ENCODE measurements at places on chromosomes 7 and 10. TPM values are rescaled to one million over a fixed set of nuclear protein-coding genes. Genes with fewer than 3 reads are reported as not detected.

Gene NPSR1
- total RNA-seq = not detected

Gene NPS
- total RNA-seq = not detected

Gene VIPR2
- total RNA-seq = 7.8 TPM

Gene NUTM2E
- 0.15 TPM for total RNA-seq

Gene LFNG
- 24.1 TPM for total RNA-seq

Gene INHBA
- 1.0 TPM for total RNA-seq

Gene ASB15
- total RNA-seq = not detected

Gene IDI1
- 47.2 TPM for total RNA-seq

Gene FANK1
- total RNA-seq = 2.8 TPM

Gene CFAP70
- 0.31 TPM for total RNA-seq

DNA sequence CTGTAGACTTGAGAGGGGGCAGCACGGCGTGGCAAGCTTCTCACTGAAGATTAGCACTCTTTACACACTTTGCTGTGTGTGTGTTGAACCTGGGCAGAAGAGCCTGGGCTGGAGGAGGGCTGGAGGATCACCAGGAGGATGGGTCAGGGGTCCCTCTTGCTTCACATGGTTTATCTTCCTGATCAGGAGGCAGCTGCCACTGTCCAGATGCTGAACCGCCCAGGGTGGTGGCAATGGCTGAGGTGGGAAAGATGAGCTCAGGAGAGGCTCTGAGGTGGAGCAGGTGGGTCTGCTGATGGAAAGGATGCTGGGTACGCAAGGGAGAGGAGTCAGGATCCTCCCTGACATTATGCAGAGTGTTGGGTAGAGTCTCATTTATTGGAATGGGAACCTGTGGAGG, 191.5 kb downstream of the RAMP3 start:
- no peak overlapping the region for H3K4me3 ChIP-seq
- no peak overlapping the region for H3K27ac ChIP-seq
- DNase-seq = no peak
- peaks cover 5% of the 10 kb centered on the region for H3K4me1 ChIP-seq

- peak overlapping the region; percentile 83 for H3K27ac ChIP-seq
- H3K27me3 ChIP-seq = no peaks in the 10 kb centered on the region
- H3K4me1 ChIP-seq = peaks cover 37% of the 10 kb centered on the region
- peaks cover 38% of the 10 kb centered on the region for H3K36me3 ChIP-seq
- DNase-seq = peak; percentile 16
These were observed 47.0 kb downstream of the AMZ1 start for GRCh38 chr7:2734751-2735571.

DNA sequence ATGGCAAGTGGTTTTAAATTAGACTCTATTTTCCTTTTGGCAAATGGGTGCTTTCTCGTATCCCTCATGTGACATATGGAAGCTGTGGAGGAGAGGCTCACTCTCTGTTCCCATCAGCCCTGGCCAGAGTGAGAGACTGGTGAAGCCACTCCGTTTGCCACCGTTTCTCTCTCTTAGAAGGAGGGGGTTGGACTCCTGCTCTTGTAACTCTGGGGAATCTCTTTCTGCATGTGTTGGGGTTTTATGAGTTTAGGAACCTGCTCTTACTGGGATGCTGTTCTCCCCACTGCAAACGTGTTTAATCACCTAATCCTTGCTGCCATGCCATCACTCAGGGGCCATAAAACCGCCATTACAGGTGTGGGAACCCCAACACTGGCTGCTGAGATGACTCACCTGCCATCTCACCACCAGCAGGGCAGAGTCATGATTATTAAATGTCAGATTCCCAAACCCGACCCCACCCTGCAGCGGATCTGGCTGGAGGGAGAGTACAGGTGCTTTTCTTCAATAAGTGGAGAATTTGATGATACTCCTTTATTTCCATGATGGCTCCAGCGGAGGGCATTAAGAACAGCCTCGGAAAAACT, 103.2 kb downstream of the ADCY1 start:
- H3K36me3 ChIP-seq = peaks cover 9% of the 10 kb centered on the region
- DNase-seq = no peak
- H3K27ac ChIP-seq = no peak overlapping the region
- no peaks in the 10 kb centered on the region for H3K4me1 ChIP-seq
- H3K27me3 ChIP-seq = no peaks in the 10 kb centered on the region

DNA sequence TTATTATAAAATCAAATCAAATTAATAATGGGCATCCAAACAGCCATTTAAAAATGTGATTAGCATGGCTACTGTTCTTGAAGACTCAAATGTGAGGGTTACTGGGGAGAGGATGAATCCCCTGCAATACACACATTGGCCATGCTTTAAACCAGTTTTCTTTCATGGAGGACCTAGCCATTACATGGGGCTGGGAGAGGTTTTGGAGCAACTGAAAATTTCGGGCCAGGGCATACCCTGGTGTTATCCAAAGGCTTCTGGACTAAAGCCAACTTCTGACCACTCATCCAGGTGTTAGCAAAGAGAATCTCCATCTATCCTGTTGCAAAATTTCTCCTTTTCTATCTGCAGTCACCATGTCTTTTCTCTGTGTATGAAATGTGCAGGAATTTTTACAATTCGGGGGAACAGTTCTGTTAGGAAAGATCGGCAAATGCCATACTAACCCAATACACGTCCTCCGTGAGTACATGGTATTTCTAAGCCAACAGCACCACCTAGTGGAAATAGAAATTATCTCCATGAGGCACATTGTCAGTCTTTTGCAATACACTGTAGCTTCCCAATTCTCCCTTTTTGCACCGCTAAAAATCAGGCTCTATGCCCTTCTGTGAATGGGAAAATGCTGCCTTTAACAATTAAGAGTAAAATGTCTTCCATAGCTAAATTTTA, 47.0 kb upstream of the ZNF107 start:
- no peak overlapping the region for H3K27ac ChIP-seq
- DNase-seq = no peak
- no peak overlapping the region for H3K4me3 ChIP-seq
- no peaks in the 10 kb centered on the region for H3K4me1 ChIP-seq

GRCh38 chr7:155763122-155763521, 49.1 kb downstream of the SHH start:
- H3K27ac ChIP-seq = no peak overlapping the region
- no peaks in the 10 kb centered on the region for H3K27me3 ChIP-seq
- H3K36me3 ChIP-seq = peaks cover 41% of the 10 kb centered on the region
- peaks cover 38% of the 10 kb centered on the region for H3K4me1 ChIP-seq
- no peak for DNase-seq

DNA sequence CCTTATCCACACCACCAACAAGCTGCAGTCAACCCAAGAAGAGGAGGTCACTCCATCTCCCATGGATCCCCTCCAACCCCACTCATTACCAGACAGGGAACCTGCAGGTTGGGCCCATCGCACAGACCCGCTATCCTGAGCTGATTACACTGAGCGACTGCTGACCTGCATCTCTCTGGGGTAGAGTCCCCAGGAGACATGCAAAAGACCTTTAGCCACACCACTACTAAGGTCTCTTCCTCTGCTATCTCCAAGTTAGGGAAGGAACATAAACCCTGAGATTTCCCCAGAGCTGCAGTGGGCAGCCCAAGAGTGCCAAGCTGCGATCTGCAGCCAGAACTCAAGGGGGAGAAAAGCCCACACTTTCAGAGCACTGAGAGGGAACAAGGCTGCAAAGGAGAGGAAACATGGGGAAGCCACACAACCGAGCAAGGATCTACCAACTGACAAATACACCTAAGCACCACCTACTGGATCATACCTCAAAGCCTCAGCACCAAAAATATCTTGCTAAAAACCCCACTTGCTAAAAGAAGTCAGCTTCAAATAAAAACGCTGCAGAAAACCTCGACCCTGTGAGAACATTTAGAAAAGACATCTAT, 298.2 kb downstream of the SORCS1 start:
- peaks cover 7% of the 10 kb centered on the region for H3K36me3 ChIP-seq
- H3K27me3 ChIP-seq = 0 out of 2 replicates have a peak, but pooled peaks cover 2% of the 10 kb centered on the region
- peaks cover 14% of the 10 kb centered on the region for H3K4me1 ChIP-seq

GRCh38 chr7:7805511-7806153, 87.2 kb upstream of the RPA3 start:
- DNase-seq = no peak
- H3K36me3 ChIP-seq = no peaks in the 10 kb centered on the region
- H3K4me3 ChIP-seq = no peak overlapping the region
- H3K27me3 ChIP-seq = no peaks in the 10 kb centered on the region

GRCh38 chr7:601595-602340, 82.1 kb upstream of the PDGFA start:
- H3K36me3 ChIP-seq = no peaks in the 10 kb centered on the region
- H3K27ac ChIP-seq = no peak overlapping the region
- H3K4me3 ChIP-seq = no peak overlapping the region
- peaks cover 4% of the 10 kb centered on the region for H3K4me1 ChIP-seq

GRCh38 chr10:112950714-112951358, 789 bp downstream of the TCF7L2 start:
- peak overlapping the region; percentile 99 for H3K27ac ChIP-seq
- peaks cover 16% of the 10 kb centered on the region for H3K36me3 ChIP-seq
- DNase-seq = peak; percentile 21
- peak overlapping the region; percentile 99 for H3K4me3 ChIP-seq
- no peaks in the 10 kb centered on the region for H3K27me3 ChIP-seq

GRCh38 chr10:74418285-74418872, 267.4 kb downstream of the ADK start:
- H3K36me3 ChIP-seq = peaks cover 8% of the 10 kb centered on the region
- no peak for DNase-seq
- H3K27me3 ChIP-seq = no peaks in the 10 kb centered on the region

- no peak overlapping the region for H3K4me3 ChIP-seq
- no peak overlapping the region for H3K27ac ChIP-seq
- no peak for DNase-seq
- H3K36me3 ChIP-seq = no peaks in the 10 kb centered on the region
These were observed 539.5 kb upstream of the FZD8 start for GRCh38 chr10:36181426-36182178.

GRCh38 chr7:45593121-45593541, 19.0 kb downstream of the ADCY1 start:
- no peak overlapping the region for H3K4me3 ChIP-seq
- H3K36me3 ChIP-seq = no peaks in the 10 kb centered on the region
- no peak overlapping the region for H3K27ac ChIP-seq
- H3K4me1 ChIP-seq = peaks cover 32% of the 10 kb centered on the region
- DNase-seq = no peak
- H3K27me3 ChIP-seq = no peaks in the 10 kb centered on the region

DNA sequence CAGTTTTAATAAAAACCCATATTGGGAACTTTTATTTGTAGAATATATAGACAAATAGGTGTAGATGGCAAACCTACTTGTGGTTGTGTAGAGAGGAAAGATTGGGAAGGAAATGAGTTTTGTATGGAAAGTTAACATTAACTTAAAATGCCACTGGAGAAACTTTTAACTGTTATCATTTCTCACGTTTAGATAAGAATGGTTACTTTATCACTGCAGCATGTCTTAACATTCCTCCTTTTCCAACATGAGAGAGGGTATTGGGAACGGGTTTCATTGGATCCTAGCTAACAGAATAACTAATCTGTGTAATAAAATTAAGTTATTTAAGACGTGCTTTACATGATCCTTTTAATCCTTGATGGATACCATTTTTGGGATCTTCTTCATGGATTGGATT, 1.8 kb downstream of the LUC7L2 start:
- no peaks in the 10 kb centered on the region for H3K27me3 ChIP-seq
- peak overlapping the region; percentile 81 for H3K4me3 ChIP-seq
- H3K27ac ChIP-seq = peak overlapping the region; percentile 95
- no peak for DNase-seq

- peaks cover 17% of the 10 kb centered on the region for H3K36me3 ChIP-seq
- H3K4me1 ChIP-seq = no peaks in the 10 kb centered on the region
- no peak overlapping the region for H3K27ac ChIP-seq
- DNase-seq = no peak
- H3K4me3 ChIP-seq = no peak overlapping the region
These were observed 75.9 kb downstream of the BUB3 start for GRCh38 chr10:123229927-123230630.

- H3K36me3 ChIP-seq = no peaks in the 10 kb centered on the region
- no peak overlapping the region for H3K27ac ChIP-seq
- peaks cover 11% of the 10 kb centered on the region for H3K4me1 ChIP-seq
- H3K27me3 ChIP-seq = no peaks in the 10 kb centered on the region
- no peak for DNase-seq
These were observed 28.4 kb downstream of the DIP2C start for GRCh38 chr10:660970-661596.

DNA sequence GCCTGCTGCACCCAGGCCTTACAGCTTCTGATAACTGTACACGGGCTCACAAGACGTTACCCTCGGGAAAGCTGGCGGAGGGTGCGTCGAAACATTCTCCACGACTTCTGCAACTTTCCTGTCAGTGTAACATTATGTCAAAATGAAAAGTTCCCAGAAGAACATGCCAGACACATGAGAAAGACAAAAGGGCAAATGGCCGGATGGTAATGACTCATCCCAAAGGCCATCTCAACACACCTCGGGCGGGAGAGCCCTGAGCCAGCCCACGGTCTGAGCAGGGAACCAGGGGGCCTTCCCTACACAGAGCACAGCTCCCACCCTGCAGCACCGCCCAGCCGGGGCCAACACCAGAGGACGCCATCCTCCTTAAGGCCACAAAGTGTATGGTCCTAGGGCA, 118.7 kb downstream of the MAD1L1 start:
- peaks cover 11% of the 10 kb centered on the region for H3K4me1 ChIP-seq
- H3K27ac ChIP-seq = peak overlapping the region; percentile 92
- no peaks in the 10 kb centered on the region for H3K27me3 ChIP-seq
- H3K36me3 ChIP-seq = peaks cover 6% of the 10 kb centered on the region
- no peak for DNase-seq
- no peak overlapping the region for H3K4me3 ChIP-seq

- peaks cover 5% of the 10 kb centered on the region for H3K4me1 ChIP-seq
- no peak overlapping the region for H3K27ac ChIP-seq
- peaks cover 4% of the 10 kb centered on the region for H3K36me3 ChIP-seq
- no peaks in the 10 kb centered on the region for H3K27me3 ChIP-seq
- no peak for DNase-seq
- H3K4me3 ChIP-seq = no peak overlapping the region
These were observed 784.7 kb upstream of the AUTS2 start for GRCh38 chr7:68813551-68814080.

Data from WTC11 (cell line).